Stimulated activated CD4-positive, alpha-beta T cell treated with anti-CD3 and anti-CD28 coated beads, Interleukin-4, amount 100 ng/mL, for 4 hours (primary cell): ENCODE measurements at places on chromosomes 7 and 10.

DNA sequence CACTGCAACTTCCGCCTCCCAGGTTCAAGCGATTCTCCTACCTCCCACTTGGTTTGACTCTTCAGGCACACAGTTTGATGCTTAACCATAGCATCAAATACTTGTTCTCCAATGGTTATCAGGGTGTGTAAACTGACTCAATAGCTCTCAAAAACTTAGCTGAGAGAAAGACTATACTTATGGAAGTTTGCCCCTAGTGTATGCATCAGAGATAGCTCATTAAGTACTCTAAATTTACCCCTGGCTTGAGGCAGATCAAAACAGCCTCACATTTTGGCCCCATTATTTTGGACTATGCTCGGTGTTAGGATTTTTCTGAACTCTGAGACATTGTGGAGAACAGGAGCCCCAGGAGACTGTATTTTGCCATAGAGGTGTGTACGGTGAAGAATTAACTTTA is 40.8 kb upstream of the SLC35B4 start:
- no peak for DNase-seq

DNA sequence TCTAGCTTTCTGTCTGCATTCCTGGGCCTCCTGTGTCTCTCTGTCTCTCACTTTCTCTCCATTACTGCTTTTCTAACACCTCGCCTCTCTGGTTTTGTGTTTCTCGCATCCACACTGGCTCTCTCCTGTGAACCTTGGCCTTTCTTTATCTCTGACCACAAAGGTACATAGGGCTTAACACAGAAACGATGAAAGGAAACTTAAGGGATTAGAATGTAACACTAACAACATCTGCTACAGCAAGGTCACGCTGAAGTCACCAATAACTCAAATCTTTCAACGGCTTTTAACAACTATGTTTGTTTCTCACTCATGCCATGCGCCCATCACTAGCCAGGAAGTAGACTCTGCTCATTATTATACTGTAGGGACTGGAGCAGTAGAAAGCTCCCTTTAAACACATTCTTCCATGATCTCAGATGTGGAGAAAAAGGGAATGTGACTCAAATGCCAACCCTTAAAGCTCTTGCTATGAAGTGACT is 9.3 kb upstream of the OR6V1 start:
- no peak for DNase-seq

- no peak for DNase-seq
Measured at GRCh38 chr10:127402596-127403409, 146.3 kb upstream of the NPS start.

GRCh38 chr10:10500937-10501336 is 516.7 kb upstream of the CELF2 start:
- DNase-seq = no peak

GRCh38 chr10:96229568-96230030 is 41.8 kb downstream of the BLNK start:
- peak; percentile 70 for DNase-seq

- no peak for DNase-seq
Measured at GRCh38 chr7:30924624-30925023, 13.0 kb downstream of the AQP1 start.

- DNase-seq = no peak
Measured at GRCh38 chr7:152313831-152314604, 121.8 kb downstream of the KMT2C start.

GRCh38 chr10:118735294-118735693 is 19.5 kb downstream of the CACUL1 start:
- DNase-seq = peak; percentile 12

DNA sequence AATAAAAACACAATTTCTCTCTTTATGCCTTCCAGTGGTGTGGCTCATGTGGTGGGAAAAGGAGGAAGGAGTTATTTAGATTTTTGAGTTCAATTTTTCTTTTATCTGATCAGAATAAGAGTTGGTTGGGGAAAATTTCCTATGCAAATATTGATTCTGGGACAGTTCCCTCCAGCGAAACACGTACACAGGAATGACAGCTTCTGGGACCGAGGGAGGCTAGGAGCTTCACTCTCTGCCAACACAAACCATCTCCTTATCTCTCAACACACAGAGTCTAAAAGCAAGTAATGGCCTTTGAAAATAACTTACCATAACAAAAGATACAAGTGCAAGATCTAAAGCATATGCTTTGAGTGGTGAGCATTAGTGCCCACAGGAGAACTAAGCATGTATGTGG is 122.7 kb downstream of the RAPGEF5 start:
- DNase-seq = no peak

DNA sequence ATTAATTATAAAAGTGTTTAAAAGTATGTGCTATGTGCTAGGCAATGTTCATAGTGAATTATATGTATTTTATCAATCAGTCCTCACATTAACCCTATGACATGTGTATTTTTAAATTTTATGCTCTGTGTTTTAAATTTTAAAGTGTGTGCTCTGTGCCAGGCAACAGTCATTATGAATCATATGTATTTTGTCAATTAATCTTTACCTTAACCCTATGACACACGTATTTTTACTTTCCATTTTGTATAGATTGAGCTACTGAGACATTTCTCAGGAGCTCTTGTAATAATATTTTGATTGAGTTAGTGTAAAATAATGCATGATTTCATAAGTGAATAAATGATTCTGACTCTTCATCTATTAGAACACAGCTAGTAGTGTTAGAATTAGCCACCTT is 117.8 kb downstream of the THSD7A start:
- no peak for DNase-seq

- DNase-seq = no peak
Measured at GRCh38 chr7:86773309-86773708, 129.6 kb downstream of the GRM3 start.

DNA sequence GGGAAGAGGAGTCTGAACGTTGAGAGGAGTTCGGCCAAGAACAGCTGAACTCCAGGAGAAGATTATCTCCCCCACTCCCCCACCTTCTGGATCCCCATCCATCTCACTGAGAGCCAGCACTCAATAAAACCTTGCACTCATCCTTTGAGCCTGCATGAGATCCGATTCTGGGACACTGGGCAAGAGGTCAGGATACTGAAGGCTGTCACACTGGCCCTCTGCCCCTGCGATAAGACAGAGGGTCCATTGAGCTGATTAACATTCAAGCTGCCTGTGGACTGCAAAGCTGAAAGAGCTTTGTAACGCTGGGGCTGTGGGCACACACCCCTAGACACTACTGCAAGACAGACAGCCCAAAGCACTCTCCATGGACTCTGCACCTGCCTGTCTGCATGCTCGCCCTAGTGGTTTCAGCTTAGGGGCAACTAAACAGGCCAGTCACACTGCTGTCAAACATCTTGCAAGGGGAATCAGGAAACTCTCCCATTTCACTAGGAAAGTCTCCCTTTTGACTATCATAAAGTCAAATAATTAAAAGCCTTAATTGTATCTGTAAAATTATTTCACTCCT is 42.3 kb upstream of the CNTNAP2 start:
- no peak for DNase-seq

DNA sequence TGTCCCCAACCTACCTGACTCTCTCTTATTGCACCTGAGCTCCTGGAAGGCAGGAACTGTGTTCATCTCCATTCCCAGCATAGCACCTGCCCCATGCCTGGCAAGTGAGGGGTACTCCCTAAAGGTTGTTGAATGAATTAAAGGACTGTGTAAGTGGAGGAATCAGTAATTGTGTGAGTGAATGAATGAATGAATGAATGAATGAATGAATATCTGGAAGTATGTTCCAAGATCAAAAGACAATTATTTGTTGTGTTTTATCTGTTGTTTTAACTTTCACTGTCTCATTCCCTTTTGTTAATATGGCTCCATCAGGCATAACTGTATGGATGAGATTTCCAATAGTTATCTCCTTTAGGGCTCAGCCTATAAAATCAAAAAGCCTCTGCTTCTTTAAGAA is 4.0 kb downstream of the WIPF3 start:
- no peak for DNase-seq

DNA sequence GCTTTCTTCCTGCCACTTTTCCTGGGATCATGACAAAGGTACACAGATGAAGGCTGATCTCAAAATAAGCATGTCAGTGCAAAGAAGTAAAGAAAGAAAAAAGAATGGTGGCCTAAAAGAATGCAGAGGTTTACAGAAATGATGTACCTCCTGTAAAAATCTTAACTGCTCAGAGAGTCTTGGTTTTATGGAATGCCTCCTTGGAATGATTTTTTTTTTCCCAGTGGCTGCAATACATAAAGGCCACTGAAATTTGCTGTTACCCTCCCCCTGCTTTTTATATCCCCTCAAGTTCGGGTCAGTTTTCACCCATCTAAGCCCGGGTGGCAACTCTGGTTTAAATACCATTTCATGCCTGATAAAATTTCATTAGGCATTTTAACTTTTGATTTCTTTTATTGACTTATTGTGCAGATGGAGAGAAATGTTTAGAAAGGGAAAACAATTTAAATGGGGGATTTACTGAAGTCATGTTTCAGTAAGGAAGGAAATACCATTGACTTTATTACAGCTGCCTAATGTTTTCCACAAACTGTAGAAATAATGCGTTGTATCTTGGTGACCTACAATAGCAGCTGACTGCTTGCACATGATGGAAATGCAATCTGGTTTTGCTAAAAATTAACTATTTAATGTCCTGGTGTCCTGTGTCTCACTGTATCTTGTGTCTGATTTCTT is 102.5 kb downstream of the SAMD9 start:
- DNase-seq = no peak

DNA sequence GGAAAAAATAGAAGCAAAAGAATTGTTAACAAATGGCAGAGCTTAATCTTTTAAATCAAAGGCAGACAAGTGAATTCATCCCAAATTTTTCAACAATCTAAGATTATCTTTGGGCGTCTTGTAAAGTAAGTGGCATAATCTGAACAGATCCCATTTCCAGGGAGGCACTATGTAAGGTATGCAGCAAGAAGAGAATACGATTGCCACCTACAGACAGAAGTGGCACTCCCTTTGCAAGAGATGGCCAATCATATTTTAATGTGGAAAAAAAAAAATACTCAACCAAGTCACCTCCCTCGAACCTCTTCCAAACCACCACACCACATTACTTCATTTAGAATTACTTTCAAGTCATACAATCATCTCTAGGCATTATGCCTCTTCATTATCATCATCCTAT is 4.0 kb downstream of the GFRA1 start:
- no peak for DNase-seq

GRCh38 chr7:82816272-82816671 is 346.4 kb downstream of the PCLO start:
- DNase-seq = no peak

- no peak for DNase-seq
Measured at GRCh38 chr10:16987206-16987621, 142.4 kb downstream of the CUBN start.

DNA sequence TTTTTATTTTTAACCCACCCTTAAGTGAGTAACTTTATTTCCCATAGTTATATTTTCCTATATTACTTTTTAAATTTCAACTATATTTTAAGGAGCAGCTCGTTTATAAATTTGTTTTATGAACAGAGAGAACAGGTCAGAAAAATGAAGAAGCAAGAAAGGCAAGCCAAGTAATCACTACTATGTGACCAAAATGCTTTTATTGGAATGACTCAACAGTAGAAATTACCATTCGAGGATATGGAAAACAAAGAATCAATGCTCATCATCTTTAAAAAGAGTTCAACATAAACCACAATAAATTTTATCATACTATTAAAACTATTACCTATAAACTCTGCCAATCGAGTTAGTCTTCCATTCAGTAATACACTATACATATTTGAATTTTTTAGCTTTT is 7.6 kb downstream of the HERC4 start:
- no peak for DNase-seq

DNA sequence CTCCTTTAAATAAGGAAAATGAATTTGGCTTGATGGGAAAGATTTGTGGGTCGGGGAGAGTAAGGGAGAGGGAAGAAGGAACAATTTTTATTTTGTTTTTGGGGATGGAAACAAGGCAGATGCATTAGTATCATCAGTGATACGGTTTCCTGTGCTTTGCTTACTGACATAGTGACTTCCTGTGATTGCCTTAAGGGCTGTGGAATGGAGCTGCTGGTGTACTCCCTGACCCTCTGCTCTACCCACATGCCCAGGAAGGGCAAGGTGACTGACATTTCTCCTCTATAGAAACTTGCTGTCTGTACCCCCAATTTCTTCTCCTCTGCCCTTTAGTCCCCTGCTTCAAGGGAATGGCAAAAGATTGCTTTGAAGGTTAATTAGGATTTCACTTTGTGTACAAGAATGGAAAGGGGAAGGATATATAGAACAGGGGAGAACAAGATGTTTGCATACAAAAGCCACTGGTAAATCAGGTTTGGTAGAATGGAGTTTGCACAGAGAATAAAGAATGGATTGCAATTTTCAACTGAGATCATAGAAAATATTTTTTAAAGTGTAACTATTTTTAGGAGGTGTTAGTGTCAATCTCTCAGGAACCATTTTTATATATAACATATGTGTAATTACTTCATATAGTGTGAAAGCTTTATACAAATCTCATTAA is 129.0 kb upstream of the AGR3 start:
- no peak for DNase-seq

DNA sequence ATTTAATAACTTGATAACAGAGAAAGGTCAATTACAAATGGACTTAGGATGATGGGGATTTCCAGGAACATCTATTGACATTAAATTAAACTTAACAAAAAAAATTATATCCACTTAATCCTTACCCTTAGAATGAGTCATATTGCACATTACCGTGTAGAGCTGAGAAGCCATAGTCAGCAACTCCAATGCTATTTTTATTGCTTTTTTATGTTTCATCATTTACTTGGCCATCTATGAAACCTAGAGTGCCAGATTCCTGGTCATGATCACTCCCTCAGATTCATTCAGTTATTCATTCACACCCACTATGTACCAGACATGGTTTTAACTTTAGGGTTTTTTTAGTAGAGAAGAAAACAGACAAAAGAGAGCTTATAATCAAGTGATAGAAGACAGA is 1180.4 kb downstream of the CNTNAP2 start:
- no peak for DNase-seq

DNA sequence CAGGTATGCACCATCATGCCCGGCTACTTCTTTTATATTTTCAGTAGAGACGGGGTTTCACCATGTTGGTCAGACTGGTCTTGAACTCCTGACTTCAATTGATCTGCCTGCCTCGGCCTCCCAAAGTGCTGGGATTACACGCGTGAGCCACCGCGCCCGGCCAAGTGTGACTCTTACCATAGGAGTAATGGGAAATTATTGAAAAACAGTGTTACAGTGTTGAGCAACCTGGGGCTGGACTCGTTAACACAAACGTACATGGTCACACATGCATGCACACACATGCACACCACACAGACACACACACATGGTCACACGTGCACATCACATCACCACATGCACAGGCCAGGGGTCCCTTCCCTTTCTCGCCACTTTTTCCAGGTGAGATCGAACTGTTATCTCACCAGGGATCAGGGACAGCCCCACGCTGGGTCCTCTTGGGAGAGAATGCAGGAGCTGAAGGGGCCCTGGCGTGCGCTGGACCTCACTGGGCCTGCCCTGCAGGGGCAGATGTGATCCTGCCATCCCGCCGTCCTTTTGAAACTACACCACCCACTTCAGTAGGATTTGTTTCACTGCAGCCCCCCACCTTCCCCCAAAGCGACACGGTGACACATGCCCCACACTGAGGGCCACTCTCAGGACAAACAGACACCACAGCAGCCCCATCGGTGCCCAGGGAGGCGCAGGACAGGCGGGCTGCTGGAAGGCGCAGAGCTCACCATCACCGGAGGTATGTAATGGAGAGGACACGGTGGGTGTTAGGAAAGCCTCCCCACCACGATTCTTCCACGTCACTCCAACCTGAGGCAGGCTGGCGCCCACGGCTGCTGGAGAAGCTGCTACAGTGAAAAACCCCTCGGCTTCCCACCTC is 10.2 kb downstream of the RADIL start:
- DNase-seq = no peak

GRCh38 chr10:126872768-126873167 is 32.5 kb upstream of the DOCK1 start:
- no peak for DNase-seq

GRCh38 chr7:19442016-19442785 is 266.6 kb downstream of the POLR1F start:
- DNase-seq = no peak
